ENCODE measurements at places on chromosomes 5 and 9.

DNA sequence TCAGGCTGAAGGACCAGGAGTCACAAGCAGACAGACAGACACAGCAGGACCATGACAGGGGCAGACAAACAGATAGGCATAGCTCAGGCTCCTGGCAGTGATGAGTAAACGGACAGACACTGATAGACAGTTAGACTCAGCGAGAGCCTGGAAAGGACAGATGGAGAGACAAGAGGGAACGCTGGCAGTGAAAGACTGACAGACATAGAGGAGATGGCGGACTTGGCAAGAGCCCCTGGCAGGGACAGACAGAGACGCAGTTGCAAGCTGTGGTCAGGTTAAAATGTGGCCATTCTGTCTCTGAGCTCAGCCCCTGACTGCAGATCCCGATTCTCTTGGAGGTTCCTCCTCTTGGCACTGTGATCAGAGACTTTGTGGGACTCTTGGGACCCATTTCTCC is 13.6 kb downstream of the CSF2 start:
- no peak for DNase-seq

DNA sequence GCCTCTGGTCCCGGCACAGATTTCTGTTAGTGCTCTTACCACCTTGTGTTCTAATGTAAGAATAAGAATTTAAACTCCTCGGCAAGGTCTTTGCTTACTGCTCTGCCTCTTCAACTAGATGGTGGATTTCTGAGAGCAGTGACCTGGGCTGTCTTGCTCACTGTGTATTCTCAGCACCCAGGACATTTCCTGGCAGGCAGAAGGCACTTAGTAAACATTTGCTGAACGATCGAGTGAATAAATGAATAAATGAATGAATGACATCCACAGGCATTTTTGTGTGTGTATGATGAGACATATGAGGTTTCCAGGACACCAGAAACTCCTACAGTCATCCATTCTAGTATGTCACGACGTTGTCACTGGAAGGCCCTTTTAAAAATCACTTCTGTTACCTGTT is 143.2 kb downstream of the BOD1 start:
- no peak for DNase-seq

DNA sequence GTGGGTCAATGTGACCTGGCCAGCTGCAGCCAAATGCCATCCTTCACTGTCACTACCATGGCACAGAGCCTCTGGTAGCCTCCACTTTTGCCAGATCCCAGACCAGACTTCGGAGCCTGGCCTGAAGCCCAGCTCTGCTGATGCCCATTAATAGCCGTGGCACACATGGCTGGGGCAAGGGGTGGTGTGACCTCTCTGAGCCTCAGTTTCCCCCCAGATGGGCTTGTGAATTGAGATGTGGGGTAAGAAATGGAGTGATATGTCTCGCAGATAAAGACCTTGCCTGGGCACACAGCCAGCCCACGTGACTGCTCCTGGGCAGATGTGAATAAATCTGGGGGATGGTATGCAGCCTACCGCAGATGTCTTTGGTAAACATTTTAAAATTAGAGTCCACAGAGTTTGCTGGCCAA is 13.9 kb downstream of the SUSD3 start:
- DNase-seq, result no peak

GRCh38 chr9:26228273-26228672 is 550.0 kb upstream of the TUSC1 start:
- DNase-seq, result no peak

Data from left cardiac atrium (tissue), 4 donors.